Stimulated activated CD8-positive, alpha-beta memory T cell treated with anti-CD3 and anti-CD28 coated beads, Interleukin-2, amount 100 ng/mL, for 48 hours (primary cell): ENCODE measurements at places on chromosomes 12 and 14.

GRCh38 chr12:89439941-89440340, 84.7 kb downstream of the GALNT4 start:
- DNase-seq = no peak

GRCh38 chr12:7933255-7933726, 2.7 kb downstream of the SLC2A3 start:
- DNase-seq = peak; percentile 59

DNA sequence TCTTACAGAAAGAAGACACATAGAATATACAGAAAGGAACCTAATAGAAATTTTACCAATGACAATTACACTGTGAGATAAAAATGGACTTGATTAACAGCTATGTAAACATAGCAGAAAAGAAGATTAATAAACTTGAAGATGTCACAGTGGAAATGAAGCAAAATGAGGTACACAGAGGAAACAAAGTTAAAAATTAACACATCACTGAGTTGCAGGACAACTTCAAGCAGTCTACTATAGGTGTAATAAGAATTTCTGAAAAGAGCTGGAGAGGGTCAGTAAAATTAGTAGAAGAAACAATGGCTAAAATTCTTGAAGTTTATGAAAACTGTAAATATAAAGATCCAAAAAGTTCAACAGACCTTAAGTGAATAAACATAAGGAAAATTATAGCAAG, 738.7 kb downstream of the C12orf50 start:
- DNase-seq = no peak

DNA sequence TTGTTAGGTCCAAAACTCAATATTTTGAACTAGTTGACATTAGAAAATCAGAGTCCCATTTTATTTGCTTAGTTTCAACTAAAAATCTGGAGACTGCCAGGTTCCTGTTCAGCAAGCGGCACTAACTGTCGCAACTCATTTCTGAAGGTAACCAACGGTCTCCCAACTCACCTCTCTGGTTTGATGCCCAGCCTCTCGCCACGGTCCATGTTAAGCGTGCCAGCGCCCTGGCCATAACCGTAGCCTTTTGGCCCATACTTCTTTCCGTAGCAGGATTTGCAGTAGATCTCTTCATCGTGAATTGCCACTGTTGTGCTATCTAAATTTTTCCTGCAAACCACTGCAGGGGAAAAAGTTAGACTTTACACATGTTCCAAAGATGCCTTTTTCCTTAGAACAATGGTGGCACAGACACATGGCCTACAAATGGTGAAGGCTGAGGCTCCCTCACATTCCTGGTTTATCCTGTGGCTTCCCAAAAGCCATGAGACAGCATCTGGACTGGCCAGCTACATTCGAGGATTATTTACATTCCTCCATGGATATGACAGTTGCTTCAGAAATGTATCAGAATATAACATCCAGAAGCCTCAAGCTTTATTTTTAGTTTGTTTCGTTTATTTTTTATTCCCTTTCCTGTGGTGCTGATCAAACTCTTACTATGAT, 15.7 kb downstream of the CSRP2 start:
- no peak for DNase-seq

GRCh38 chr14:51926449-51926848, 62.9 kb upstream of the RTRAF start:
- DNase-seq = no peak

- no peak for DNase-seq
These were observed 66.4 kb downstream of the CHST11 start for GRCh38 chr12:104522985-104523722.

GRCh38 chr12:130152386-130152785, 9.9 kb upstream of the FZD10 start:
- no peak for DNase-seq

DNA sequence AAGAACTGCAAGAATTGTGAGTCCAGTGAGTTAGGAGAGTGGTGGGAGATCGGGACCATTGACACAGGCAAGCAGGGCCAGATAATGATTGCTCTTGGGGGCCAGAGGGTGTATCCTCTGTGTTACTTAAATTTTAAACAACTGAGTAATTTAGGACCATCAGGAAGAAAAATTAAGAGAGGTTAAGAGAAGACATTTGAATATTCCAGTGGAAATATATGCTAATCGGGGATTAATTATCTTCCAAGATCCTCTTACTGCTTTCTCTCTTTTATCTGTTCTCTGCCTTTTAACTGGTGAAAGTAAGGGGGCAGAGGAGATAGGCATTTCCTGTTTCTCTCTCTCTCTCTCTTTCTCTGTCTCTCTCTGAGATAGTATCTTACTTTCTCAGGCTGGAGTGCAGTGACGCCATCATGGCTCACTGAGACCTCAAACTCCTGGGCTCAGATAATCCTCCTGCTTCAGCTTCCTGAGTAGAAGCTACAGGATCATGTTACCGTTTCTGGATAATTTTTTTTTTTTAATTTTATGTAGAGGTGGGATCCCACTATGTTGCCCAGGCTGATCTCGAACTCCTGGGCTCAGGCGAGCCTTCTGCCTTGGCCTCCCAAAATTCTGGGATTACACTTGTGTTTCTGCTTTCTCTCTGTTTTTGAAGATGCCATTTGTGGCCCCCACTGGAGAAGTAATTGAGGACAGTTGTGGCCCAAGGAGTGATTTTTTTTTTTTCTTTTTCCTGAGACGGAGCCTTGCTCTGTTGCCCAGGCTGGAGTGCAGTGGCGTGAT, 85.1 kb downstream of the DIP2B start:
- DNase-seq = no peak

DNA sequence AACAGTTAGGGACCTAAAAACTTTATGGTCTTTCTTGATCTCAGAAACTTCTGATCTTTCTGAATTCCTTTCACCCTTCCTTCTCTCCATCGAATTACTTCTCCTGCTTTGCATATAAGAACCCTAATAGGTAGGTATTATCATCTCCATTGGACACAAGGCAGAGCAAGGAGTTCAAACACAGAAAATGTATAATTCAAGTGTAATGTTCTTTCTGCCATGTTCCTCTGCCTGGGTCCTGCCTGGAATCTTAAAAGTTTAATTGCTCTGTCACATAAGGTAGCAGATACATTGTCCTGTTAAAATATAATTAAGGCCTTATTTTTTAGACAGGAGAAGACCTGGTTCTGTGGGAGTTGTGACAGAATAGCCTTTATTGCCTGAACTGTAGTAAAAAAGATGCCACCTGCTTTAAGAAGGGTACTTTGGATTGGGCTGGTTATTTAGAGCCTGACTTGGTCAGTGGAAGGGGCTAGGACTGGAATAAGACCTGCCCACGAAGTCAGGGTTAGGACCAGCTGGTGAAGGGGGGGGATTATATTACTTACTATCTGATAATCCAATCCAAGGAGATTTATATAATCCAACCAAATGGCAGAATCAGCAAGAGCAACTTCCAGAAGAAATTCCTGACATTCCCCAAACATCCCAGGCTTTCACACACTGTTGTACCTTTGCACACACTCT, 10.4 kb downstream of the G2E3 start:
- no peak for DNase-seq

DNA sequence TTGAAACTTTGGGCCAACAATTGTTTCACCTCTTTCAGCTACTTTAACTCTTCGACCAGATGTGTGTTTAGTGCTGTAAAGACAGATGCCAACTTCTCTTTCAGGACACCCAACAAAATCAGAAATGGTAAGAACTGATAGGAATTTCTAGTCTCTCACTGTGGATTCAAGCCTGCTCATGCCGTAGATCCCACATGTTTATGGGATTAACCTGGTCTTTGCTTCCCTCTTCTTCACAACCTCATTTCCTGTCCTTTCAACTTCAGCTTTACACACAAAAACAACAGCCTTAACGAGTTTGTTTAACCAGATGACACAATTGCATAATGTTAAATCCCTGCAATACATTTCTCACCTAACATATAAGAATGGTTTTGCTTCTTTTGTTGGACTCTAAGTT, 1031.9 kb upstream of the LRFN5 start:
- DNase-seq = no peak

GRCh38 chr12:22990501-22990900, 365.5 kb downstream of the ETNK1 start:
- DNase-seq = no peak

DNA sequence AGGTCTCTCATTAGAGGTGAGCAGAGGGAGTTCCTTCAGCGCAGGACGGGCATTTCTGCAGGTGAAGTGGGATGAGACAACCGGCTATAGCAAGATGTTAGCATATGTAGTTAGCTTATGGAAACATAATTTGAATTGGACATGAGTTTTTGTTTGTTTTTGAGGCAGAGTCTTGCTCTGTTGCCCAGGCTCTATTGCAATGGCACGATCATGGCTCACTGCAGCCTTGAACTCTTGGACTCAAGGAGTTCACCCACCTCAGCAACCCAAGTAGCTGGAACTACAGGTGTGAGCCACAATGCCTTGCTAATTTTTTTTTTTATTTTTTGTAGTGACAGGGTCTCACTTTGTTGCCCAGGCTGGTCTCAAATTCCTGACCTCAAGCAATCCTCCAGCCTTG, 69.2 kb downstream of the RCOR1 start:
- DNase-seq = no peak

DNA sequence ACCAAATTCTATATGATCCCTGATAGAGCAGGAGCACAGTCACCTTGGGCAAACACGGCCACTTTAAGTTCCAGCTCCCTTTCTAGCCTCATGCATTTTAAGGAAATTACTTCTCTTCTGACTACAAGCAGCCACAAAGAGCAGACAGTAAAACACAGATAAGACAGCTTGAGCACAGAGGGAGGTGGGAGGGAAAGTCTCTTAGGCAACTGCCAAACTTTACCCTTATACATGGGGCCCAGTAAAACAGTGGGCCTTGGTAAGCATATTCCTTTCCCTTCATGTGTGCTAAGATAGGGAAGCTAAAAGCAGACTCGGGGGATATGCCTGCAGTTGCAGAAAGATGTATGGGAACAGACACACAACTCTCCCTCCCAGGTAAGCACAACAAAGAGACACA, 235.9 kb downstream of the CPNE8 start:
- DNase-seq = no peak

DNA sequence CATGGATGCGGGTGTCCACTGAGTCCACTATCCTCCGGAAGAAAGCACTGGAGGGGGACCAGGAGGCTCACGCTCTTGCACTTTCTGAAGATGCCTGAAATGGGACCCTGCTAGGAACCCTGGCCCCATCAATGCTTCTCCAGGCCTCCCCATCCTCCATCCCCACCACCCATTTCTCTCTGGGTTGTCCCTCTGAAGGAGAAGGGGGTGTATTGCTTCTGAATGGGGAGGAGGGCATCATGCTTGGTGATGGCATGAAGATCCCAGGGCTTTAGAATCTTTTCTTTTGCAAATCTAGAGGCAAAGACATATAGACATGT, 681 bp upstream of the JPH4 start:
- no peak for DNase-seq

GRCh38 chr12:95253386-95253785, 35.8 kb downstream of the VEZT start:
- DNase-seq = no peak

- no peak for DNase-seq
These were observed 2.3 kb upstream of the KRT5 start for GRCh38 chr12:52522346-52523011.

DNA sequence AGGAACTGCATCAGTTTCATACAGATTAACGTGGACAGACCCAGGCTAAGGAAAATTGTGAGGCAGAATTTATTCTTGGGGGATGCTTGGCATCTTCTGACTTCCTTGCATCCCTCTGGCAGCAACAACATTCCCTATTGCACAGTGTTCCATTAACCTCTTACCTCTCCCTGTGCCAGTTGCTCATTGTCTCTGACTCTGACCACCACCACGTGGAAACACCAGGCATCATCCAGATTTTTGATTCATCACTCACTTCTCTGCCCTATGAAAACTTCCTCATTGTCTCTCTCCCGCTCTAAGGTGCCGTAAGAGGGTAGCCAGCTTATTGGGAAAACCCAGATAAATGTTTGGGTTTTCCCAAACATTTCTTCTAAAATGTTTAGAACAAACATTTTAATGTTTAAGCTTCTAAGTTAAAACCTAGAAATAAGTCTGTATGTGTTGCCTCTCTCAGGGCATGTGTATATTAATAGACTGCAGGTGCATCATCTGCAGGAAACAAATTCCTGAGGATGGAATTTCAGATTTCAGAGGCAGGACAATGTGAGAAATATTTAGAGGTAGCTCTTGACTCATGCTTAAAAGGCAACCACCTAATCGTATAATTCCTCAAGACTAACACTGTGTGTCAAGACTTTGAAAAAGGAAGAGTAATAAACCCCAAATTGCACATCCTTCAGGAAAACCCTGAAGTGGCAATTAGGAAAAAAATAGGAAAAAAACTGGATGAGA, 64.5 kb upstream of the SLC35F4 start:
- no peak for DNase-seq
